Hepatic stellate cell (primary cell): ENCODE measurements at places on chromosomes 13 and 19.

- DNase-seq, result no peak
These were observed 11.4 kb downstream of the SBK2 start for GRCh38 chr19:55525289-55526101.

DNA sequence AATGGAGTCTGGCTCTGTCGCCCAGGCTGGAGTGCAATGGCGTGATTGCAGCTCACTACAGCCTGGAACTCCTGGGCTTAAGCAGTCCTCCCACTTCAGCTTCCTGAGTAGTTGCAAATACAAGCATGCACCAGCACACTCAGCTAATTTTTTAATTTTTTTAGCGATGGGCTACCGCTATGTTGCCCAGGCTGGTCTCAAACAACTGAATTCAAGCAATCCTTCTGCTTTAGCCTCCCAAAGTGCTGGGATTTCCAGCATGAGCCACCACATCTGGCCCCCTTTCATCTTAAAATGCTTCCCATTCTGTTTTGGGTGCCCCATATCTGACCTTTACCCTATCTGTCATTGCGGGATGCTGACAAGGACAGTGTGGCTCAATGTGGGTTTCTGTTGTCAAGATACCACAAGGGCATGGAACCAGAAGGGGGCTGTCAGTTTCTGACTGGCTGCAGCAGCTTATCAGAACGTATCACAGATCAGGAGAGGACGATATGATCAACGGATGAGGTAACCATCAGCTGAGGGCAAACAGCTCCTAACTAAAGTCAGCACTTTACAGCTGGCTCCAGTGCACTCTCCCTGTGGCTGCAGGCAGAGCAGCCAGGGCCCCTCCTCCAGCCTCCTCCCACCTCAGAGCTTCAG, 32.4 kb downstream of the GPR42 start:
- no peak for DNase-seq

- no peak for DNase-seq
These were observed 468.2 kb downstream of the TBC1D4 start for GRCh38 chr13:75013818-75014217.

DNA sequence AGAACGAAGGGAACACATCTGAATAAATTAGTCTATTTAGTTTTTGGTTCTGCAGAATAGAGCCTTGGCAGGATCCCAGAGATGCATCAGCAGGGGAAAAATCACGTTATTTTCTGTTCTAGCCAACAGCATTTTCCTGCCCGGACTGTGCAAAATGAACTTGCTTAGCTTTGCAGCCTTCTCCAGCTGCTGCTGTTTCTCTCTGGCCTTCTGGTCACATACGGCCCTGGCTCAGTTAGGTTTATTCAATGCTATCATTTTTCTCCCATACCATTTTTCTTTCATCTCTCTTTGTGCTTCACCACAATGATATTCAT, 110.4 kb upstream of the KL start:
- DNase-seq, result no peak

DNA sequence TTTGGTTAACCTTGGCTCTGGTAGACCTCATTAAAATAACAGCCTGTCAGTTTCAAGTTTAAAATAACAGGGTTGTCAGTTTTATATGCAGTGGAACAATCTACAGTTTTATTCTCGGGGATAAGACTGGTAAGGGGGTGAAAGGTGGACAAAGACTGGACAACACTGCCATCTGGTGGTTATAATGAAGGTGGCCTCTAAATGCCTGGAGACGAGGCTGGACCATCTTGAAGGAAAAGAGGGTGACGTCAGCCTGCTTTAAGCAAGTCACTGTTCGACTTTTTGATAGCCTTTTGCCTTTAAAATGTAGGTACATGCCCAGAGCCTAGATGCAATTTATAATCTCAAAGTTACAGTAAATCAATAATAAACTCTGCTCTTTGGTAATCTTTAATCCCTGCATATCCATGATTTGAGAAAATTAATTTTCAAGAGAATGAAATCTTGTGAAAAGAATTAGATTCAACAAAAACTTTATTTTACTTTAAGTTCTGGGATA, 117.0 kb downstream of the DCT start:
- DNase-seq, result peak; percentile 70

- no peak for DNase-seq
These were observed 1757.8 kb downstream of the PCDH9 start for GRCh38 chr13:65472336-65472735.

DNA sequence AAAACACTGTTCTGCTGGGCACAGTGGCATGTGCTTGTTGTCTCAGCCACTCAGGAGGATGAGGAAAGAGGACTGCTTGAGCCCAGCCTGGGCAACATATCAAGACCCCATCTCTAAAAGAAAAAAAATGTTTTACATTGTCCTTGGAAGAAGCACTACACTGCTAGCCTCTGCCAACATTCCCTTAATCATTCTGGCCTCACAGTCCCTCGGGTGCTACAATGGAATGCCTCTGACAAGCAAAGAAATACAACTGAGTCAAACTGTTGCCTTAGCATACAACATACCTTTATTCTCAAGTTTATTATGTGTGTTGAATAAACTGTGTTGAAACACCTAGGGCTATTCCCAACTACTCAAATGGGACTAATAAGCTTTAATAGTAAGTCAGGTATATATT, 56.1 kb downstream of the PSPC1 start:
- DNase-seq, result no peak

GRCh38 chr13:77846173-77846572, 72.5 kb downstream of the EDNRB start:
- DNase-seq, result no peak

- DNase-seq, result no peak
These were observed 164.1 kb downstream of the UQCRFS1 start for GRCh38 chr19:29048873-29049272.

DNA sequence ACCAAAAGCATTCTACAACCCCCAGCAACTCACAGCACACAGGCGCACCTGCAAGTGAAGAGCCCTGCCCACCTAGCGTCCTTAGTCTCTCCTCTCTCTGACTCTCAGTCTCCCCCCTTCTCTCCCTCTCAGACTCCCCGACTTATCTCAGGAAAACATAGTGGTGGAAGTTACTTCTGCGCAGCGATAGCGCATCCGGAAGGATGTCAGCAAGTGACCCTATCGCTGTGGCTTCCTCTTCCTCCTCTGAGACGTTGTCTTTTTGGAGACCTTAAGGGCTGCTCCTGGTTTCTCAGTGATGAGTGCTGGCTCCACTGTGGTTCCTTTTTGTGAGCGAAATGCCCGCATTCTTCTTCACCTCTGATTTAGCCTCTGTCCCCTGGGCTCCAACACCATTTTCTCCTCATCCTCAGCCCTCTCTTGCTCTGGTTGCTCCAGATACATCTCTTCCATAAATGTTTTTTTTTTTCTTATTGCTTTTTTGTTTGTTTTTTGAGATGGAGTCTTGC, 1.4 kb upstream of the YIF1B start:
- no peak for DNase-seq

GRCh38 chr19:15101479-15102082, 5.6 kb upstream of the SYDE1 start:
- no peak for DNase-seq

DNA sequence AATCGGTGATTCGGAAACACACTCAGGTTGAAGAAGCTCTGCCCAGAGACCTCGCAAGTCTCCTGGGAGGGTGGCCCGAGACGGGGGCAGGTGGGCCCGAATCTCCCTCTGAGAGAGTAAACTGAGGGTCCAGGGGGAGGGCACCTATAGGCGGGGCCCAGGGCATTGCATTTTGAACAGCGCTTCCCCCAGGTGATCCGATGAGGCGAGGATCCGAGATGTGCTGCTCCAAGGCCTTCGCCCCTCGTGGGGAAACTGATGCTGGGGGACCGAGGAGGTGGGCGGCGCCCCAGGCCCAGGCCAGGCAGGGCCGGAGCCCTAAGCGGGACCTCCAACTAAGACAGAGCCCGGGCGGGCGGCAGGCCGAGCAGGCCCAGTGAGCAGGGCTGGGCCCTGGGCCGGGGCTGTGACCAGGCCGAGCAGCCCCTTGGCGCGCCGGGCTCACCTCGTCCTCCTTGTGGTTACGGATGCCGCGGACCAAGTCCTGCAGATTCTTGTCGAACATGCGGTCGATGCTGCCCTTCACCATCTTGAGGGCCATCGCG, 500 bp downstream of the AP3D1 start:
- DNase-seq, result no peak

- no peak for DNase-seq
These were observed 6.8 kb upstream of the CRTC1 start for GRCh38 chr19:18676692-18677091.
